ENCODE measurements at places on chromosomes 5 and 9.

DNA sequence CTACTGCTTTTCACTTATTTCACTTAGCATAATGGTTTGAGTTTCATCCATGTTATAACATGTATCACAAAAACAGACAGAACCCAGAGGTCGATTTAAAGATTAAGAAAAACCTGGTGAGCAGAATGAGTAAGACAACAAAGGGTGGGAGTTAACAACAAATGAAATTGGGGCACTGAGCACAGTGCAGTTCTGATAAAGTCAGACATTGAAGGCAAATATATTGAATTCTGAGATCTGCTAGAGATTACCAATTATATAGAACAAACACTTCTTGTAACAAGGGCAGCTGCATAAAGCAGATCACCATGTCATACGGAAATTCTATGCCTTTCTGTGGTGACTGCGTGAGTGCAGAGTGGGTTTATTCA, 517.3 kb upstream of the RORB start:
- no peak for DNase-seq

DNA sequence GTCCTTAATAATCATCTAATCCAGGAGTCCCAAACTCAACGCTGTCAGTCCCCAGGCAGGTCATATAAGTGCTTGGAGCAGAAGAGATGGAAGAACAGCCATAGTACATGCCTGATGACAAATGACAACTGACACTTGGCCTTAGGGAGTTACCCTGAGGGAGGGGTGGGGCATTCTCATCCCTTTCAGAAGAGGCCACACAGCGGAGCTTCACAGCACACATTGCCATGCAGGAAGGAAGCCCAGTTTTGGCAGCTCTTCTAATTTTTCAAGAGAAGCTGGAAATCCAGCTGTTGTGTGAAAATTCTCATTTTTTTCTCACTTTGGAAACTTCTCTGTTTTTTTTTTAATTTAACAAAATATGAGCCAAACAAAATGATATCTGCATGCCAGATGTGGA, 89.0 kb downstream of the ASTN2 start:
- no peak for DNase-seq

DNA sequence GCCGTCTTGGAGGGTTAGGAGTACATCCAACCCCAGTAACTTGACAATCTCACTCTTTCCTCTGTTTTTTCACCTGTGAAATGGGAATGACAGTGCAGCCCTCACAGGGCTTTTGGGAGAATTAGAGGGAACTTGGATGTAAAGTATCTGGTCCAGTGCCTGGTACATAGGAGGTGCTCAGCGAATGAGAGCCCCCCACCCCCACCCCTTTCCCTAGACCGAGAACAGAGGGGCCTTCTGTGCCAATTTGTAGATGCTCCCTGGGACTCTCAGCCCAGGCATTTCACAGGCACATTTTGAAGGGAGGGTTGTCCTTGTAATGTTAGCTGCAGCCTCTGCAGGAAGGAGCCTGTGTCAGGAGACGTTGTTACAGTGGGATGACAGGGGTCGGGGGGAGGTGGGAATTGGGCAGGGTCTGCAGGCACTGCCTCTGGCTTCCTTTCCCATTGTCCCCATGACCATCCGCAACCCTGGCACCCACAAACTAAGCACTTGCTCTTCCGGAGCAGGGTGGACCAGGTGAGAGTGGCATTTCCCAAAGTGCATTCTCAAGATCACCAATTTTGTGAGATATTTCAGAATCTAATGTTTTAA, 47.0 kb downstream of the AMBP start:
- DNase-seq: no peak

- DNase-seq: no peak
Measured at GRCh38 chr5:173191015-173191414, 44.0 kb downstream of the NKX2-5 start.

- DNase-seq: no peak
Measured at GRCh38 chr5:11803436-11803835, 100.8 kb downstream of the CTNND2 start.

DNA sequence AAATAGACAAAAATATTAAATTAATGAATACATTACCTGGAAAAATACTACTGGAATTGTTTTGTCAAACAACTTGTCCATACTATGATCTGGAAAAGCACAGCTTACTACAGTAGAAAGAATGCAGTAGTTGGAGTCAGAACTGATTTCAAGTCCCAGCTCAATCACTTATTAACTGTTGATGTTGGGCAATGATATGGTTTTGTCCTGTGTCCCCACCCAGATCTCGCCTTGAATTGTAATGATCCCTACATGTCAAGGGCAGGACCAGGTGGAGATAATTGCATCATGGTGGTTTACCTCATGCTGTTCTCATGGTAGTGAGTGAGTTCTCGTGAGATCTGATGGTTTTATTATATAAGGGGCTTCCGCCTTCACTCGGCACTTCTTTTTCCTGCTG, 247.5 kb downstream of the CD180 start:
- no peak for DNase-seq

DNA sequence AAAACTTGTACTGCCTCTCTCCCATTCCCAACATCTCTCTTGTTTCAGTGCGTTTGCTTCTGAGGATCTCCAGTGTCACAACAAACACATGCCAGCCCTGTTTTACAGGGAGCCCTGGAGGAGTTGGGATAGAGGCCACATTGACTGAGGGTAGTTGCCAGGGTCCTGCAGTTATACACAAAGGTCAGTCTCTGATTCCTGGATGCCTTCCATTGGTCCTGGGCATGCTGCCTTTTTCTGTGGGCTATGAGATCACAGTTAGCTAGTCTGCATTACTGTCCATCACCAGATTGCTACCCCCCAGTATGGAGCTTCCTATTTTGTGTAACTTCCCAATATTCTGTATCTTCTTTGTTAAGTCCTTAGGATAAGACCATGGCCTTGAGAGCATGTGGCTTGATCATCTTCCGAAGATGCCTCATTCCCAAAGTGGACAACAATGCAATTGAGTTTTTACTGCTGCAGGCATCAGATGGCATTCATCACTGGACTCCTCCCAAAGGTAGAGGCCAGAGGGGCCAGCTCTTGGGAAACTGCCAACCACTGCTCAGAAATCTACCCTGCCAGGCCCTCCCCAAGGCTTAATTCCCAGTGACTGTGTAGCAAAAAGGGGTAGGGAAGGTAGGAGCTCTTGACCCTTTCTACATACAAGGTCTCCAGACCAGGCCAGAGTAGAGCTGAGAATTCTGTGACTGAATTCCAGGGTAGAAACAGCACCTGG, 9.5 kb downstream of the NUDT2 start:
- DNase-seq: no peak

DNA sequence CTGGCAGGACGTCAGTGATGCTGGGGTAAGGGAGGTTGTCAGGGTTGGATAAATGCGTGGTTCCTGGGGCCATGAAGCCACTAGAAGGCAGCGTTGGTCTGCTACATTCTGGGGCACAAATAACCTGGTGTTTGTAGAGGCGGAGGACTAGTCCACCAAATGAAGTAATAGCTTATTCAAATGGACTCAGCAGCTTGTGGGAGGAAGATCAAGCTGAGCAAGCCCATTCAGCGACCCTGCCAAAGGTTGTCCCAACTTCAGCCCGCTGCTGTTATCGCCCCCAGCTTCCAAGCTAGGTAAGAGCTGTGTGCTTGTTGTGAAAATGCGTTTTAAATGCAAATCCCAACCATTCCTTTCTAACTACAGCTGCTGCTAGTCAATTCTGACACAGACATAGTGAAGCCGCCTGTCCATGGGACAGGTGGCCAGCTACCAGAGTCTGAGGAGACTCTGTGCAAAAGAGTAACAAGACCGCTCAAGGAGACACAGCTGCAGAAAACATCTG, 7.6 kb upstream of the FAM240B start:
- no peak for DNase-seq

DNA sequence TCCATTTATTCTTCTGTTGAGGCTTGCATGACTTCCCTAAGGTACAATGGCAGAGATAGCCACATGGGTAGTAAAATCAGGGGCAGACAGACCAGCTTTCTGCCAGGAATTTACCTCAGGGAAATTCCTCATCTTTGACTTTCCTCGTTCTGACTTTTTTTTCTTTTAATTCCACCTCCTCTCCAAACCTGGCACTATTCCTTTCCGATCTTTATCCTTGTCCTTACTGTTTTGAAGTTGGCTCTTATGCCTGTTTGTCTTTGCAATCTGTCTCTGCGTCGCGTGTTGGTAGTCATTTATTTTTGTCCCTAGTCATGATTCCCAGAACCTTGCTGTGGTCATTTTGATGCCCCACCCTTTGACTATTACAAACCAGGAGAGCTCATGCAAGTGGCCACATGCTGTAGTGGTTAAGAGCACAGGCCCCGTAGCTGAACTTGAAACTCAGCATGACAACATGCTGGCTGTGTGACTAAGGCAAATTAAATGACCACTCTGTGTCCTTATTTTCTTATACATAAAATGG, 19.0 kb downstream of the TMC1 start:
- DNase-seq: no peak

- DNase-seq: peak; percentile 59
Measured at GRCh38 chr9:124264823-124265233, 7.1 kb downstream of the NEK6 start.

DNA sequence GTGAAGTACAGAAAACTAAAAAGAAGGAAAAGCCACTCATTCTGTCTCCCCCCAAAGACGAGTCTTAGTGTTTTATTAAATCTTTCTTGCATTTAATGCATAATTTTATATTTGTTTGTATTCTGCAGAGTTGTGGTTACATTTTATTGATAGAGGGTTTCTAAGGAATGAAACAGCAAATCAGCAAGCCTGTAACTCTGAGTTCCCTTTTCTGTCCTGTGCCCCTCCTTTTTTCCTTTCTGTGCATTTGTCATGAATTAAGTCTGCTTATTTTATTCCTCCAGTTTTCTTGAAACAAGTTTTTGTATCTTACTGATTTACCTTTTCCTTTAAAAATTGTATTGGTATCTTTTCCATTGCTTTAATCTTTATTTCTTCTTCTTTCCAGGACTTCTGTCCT, 132.8 kb downstream of the MUSK start:
- DNase-seq: no peak

DNA sequence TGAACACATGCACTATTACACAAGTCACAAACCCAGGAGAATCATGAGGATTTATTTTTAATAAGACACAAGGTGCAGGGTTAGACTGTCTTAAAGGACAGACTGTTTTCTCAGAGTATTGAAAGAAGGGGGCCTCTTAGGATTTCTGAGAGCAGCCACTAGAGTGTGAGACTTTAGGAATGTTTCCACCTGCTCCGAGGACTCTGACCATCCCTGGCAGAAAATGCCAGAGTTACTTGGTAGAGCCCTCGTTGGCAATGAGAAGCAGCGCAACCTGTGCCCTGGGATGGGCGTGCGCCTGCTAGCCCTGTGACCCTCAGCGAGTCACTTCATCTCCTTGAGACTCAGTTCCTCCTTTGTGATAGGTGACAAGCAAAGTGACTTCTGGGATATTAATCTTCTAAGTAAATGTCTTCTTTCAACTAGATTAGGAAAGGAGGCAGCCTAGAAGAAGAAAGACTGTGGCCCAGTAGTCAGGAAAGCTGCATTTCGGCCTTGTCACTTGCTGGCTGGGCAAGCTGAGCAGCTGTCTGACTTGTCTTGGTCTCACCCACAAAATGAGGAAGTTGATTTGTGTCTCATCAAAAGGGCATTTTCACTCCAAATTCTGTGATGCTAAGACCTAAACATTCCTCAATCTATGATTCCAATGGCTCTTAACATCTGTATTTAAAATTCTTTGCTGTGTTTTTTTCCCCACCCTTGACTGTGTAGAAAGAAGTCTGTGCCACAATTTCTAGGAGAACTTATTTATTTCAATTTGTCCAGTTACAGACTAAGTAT, 60.5 kb downstream of the PTCD2 start:
- DNase-seq: no peak

- DNase-seq: no peak
Measured at GRCh38 chr9:124880501-124880900, 18.6 kb downstream of the ARPC5L start.

GRCh38 chr5:88836195-88836838, 46.7 kb downstream of the MEF2C start:
- DNase-seq: no peak

DNA sequence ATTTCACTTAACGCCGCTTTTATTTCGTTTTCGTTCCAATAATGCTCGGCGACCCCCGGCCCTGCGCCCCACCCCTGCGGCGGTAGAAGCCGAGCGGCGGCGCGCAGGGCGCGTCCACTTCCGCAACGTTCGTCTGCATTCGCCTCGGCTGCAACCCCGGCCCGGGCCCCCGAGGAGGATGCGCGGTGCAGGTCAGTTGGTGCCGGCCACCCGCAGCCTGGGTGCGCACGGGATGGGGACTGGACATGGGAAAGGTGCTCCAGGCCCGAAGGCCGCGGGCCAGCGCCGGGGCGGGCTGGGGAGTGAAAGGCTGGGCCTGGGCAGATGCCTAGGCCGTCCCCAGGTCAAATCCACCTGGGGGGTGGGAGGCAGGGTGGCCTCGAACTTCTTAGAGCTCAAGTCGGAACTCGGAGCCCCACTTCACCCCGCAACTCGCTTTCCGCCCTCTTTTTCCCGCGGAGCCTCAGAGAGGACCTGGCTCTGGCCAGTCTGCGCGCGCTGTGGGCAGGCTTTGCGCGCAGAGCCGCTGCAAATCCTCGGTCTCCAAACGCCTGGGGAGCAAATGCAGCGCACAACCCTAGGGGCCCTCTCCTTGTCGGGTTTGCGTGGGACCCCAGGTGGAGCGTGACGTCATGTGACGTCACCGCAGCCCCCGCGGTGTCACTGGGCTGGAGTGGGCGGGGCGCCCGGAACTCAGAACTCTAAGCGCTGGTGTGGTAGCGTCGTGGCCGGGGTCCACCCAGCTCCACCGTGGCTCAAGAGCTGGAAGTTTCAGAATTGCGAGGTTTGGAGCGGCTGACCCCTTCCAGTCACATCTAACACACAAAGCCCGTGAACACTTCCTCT, 3.3 kb downstream of the TLX3 start:
- DNase-seq: no peak

DNA sequence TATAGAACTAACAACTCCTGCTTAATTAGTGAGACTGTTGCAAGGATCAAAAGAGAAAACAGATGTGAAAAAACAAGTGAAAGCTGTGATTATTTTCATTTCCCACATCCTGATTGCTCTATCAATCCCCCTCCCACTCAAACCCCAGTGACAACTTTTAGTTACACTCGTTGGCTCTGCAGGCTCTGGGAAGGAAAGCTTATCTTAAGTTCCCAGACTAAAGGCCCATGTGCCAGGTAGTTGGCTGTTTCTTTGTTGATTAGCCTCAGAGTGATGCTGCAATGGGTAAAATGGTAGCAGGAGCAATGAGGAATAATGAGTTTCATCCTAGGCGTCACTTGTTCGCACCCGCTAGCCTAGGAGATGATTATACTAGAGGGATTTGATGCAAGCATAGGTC, 133.3 kb upstream of the IFNE start:
- no peak for DNase-seq

DNA sequence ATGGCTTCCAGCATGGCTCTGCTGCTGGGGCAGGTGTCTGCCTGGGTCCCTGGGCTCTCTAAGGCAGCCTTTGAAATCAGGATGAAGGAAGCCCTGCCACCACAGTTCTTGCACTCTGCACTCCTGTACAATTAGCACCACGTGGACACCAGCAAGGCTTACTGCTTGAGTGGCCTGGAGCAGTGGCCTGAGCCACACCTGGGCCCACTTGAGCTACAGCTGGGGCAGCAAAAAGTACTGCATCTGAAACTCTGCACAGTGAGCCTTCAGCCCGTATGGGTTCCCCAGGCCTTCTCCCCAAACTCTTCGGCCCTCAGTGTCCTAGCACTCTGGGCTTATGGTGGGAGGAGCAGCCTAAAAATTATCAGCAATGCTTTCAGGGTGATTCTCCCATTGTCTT, 8.0 kb upstream of the INIP start:
- no peak for DNase-seq
